ENCODE measurements at places on chromosomes 1 and 21.
A peak's percentile ranks its signal among the peaks of the same experiment; 100 is the strongest.

DNA sequence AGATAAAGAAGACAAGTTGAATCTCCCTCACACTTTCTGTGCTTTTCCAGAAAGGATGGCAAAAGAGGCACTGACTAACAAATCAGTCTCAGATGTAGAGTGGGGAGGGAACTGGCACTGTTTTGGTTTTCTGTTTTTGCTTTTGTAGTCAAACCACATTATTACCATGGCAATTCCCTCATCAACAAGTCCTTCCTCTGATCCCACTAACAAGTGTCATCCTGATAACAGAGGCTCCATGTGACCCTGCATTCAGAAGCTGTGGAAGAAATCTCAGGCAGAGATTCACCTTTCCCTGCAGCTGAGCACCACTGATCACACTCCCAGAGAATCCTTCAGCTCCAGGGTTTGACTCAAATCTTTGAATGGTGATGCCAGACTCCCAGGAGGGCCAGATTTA lies 203.4 kb downstream of the TNR start:
- no peaks in the 10 kb centered on the region for H3K36me3 ChIP-seq
- DNase-seq, result no peak
- H3K27me3 ChIP-seq, result no peaks in the 10 kb centered on the region
- no peak overlapping the region for H3K27ac ChIP-seq

- DNase-seq, result no peak
- H3K27me3 ChIP-seq, result no peaks in the 10 kb centered on the region
Observed at GRCh38 chr1:35448344-35448801, 108.8 kb downstream of the KIAA0319L start.

- no peak overlapping the region for H3K4me3 ChIP-seq
- H3K27ac ChIP-seq, result peak overlapping the region; percentile 36
- no peak for DNase-seq
- no peaks in the 10 kb centered on the region for H3K4me1 ChIP-seq
Observed at GRCh38 chr1:45545553-45546310, 4.9 kb upstream of the AKR1A1 start.

- no peak for DNase-seq
- H3K27me3 ChIP-seq, result no peaks in the 10 kb centered on the region
- H3K4me1 ChIP-seq, result no peaks in the 10 kb centered on the region
- no peak overlapping the region for H3K4me3 ChIP-seq
- no peaks in the 10 kb centered on the region for H3K36me3 ChIP-seq
Observed at GRCh38 chr1:203244776-203245175, 15.3 kb upstream of the CHIT1 start.

DNA sequence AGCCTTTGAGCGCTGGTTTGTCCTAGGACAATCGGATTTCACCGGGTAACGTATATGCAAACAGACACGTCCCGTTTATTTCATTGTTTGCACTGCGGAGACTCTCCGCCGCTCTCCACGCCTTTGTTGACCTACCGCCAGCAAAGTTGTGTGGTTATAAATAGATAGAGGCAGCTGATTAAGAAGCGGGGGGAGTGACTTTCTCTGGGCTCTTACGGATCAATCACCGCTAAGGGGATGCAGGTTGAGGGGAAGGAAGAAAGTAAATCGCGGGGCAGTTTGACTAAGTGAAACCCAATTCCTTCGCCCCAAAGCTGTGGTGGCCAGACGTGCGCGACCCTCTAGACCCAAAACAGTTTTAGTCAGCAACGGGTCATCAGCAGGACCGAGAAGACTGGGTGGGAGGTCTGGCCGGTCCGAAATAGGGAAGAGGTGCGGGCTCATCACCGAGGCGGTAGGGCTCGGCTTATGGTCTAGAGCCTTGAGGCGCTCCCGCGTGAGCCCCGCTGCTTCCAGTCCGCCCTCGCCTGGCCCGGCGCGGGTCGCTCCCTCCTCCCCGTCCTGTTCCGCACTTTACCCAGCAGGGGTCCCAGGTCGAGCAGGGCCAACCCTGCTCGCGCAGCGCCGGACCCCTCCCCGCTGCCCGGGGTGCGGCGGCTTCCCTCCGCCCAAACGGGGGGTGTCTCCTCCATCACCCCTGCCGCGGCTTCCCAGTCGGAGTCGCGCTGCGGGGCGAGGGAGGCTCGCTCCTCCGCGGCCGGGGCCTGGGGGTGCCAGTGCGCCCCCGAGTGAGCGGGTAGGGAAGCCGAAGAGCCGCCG lies 120.8 kb upstream of the RRP15 start:
- H3K27me3 ChIP-seq, result peaks cover 14% of the 10 kb centered on the region
- no peak overlapping the region for H3K27ac ChIP-seq
- H3K36me3 ChIP-seq, result no peaks in the 10 kb centered on the region
- H3K4me3 ChIP-seq, result peak overlapping the region; percentile 67
- H3K4me1 ChIP-seq, result peaks cover 10% of the 10 kb centered on the region

GRCh38 chr1:62050165-62050564 lies 144.5 kb upstream of the L1TD1 start:
- peak overlapping the region; percentile 76 for H3K27ac ChIP-seq
- H3K27me3 ChIP-seq, result no peaks in the 10 kb centered on the region
- no peak overlapping the region for H3K4me3 ChIP-seq
- peaks cover 6% of the 10 kb centered on the region for H3K36me3 ChIP-seq
- no peak for DNase-seq

DNA sequence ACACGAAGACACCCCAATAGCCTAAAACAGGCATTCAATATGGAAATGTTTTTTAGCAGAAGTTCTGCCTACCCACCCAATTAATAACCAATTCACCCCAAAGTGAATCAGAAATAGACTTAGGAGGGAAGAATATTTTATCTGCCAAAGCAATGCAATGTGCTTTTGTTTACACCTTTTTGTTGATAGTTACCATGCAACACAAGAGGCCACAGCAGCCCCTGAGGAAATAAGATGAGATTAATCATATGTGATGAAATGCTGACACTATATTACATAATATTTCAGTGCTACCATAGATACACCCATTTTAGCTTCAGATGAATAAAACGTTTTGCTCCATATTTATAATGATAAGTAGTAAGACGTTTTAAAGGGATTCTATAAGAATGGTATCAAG lies 60.9 kb upstream of the RGS2 start:
- H3K27me3 ChIP-seq, result no peaks in the 10 kb centered on the region
- H3K27ac ChIP-seq, result no peak overlapping the region
- no peaks in the 10 kb centered on the region for H3K36me3 ChIP-seq

DNA sequence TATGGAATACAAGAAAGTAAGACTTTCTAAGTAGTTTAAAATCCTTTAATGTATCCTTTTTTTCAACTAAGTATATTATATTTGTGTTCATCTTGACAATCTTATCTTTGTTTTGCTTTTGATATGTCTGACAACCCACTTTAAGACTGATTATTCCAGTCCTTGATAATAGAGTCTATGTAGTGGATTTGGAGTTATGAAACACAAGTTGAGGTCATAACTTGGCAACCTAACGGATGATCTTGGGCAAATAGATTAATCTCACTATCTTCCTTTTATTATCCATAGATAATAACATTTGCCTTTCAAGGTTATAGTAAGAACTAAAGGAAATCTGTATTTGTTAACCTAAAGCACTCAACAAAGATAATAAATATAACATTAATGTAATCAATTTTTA lies 4.8 kb upstream of the GBP2 start:
- H3K4me1 ChIP-seq, result peaks cover 4% of the 10 kb centered on the region
- no peak overlapping the region for H3K4me3 ChIP-seq
- H3K27me3 ChIP-seq, result no peaks in the 10 kb centered on the region
- DNase-seq, result no peak
- H3K36me3 ChIP-seq, result no peaks in the 10 kb centered on the region

GRCh38 chr1:4658643-4659628 lies 4.5 kb downstream of the AJAP1 start:
- no peak overlapping the region for H3K4me3 ChIP-seq
- no peak for DNase-seq
- peaks cover 54% of the 10 kb centered on the region for H3K27me3 ChIP-seq
- H3K27ac ChIP-seq, result no peak overlapping the region

- DNase-seq, result peak; percentile 59
- peaks cover 55% of the 10 kb centered on the region for H3K4me1 ChIP-seq
- peak overlapping the region; percentile 92 for H3K27ac ChIP-seq
- no peaks in the 10 kb centered on the region for H3K27me3 ChIP-seq
- no peaks in the 10 kb centered on the region for H3K36me3 ChIP-seq
- peak overlapping the region; percentile 78 for H3K4me3 ChIP-seq
Observed at GRCh38 chr1:27153927-27154358, 982 bp downstream of the SLC9A1 start.

DNA sequence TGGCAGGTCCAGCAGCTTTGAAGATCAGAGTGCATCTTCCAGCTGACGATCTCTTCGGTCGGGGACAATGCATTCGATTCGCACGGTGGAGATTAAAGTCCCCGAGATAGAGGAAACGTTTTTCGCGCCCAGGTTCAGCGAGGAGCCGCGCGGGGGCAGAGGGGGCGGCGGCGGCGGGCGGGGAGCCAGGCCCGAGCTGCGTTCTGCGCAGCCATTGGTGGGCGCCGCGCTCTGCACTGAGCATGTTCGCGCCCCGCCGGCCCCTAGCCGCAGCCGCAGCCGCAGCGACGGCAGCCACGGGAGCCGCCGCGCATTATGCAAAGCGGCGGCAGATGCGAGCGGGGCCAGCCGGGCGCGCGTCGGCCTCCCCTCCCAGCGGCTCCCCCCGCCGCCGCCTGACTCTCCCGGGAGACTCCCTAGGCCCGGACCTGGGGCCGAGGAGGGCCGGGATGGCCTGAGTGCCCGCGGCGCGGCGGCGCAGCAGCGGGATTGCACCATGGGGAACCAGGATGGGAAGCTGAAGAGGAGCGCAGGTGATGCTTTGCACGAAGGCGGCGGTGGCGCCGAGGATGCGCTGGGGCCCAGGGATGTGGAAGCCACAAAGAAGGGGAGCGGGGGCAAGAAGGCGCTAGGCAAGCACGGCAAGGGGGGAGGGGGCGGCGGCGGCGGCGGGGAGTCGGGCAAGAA lies at the start of gene FMN2:
Gene FMN2, plus strand, starts transcription at position 270 of the 687 bp plus-strand sequence. Its CDS starts 227 bp downstream, at position 497.
- peaks cover 15% of the 10 kb centered on the region for H3K27me3 ChIP-seq
- no peaks in the 10 kb centered on the region for H3K4me1 ChIP-seq
- DNase-seq, result no peak

DNA sequence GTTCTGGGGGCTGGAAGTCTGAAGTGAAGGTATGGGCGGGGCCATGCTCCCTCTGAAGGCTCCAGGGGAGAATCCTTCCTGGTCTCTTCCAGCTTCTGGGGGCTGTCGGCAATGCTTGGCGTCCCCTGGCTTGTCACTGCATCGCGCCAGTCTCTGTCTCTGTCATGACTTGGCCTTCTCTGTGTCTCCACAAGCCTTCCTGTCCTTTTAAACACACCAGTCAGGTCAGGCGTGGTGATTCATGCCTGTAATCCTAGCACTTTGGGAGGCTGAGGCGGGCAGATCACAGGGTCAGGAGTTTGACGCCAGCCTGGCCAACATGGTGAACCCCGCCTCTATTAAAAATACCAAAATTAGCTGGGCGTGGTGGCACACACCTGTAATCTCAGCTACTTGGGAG lies 125.3 kb downstream of the ACTL8 start:
- peaks cover 9% of the 10 kb centered on the region for H3K27me3 ChIP-seq
- H3K4me3 ChIP-seq, result no peak overlapping the region
- no peaks in the 10 kb centered on the region for H3K4me1 ChIP-seq
- no peak overlapping the region for H3K27ac ChIP-seq
- no peak for DNase-seq

Measured in psoas muscle (tissue), 8 donors.